DMS53 (cell line): ENCODE measurements at places on chromosomes 5 and 9.

DNA sequence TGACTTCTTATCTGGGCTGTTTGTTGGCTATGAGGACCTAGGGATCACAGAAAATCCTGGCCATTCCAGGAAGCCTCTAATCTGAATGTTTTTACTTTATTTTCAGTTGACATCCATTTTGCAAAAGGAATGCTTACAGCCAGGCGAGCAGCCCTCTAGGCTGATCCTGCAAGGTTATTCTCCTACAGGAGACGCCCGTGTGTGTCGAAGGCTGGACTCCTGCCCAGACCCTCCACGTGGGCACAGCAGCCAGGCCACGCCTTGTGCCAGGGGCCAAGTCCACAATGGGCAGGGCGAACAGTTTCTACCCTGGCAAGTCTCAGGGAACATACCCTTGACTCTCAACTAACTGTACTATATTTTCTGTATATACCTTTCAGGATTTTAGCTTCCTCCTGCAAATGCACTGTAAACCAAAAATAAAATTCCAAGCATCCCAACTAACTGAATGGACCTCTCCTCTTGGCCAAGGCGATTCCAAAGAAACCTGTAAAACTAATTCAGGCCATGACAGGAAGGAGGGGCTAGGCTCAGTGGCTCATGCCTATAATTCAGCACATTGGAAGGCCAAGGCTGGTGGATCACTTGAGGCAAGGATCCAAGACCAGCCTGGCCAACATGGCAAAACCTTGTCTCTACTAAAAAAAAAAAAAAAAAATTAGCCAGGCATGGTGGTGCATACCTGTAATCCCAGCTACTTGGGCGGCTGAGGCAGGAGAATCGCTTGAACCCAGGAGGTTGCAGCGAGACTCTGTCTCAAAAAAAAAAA is 5.7 kb downstream of the CMBL start:
- no peak for DNase-seq

GRCh38 chr5:141084487-141084989 is 9.9 kb upstream of the PCDHB2 start:
- peak; percentile 89 for DNase-seq

DNA sequence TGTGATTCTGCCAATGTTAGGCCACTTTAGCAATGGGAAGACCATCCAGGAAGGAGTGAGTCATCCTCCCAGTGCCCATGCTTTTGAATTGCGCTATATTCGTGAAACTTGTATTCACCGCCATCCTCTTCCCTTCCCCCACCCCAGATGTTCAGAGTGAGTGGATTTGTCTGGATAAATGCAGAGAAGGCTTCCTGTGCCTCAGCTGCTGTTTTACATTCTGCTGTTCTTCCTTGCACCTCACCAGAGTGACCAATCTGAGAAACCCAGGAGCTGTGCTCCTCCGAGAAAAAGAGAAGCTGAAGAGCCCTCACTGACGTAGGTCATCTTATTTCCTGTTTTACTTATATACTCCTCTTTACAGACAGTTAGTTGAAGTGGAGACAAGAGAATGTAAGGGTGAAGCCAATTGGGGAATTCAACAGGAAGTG is 24.6 kb upstream of the SVEP1 start:
- DNase-seq, result no peak

DNA sequence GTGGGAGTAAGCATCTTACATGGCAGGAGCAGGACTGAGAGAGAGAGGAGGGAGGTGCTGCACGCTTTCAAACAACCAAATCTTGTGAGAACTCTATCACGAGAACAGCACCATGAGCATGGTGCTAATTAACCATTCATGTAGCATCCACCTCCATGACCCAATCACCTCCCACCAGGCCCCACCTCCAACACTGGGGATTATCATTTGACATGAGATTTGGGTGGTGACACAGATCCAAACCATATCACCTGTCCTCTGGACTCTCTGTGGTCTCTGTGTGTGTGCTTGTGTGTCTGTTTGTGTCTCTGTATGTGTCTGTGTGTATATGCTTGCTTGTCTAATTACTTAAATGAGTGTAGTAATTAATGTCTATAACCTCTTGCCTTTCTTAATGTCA is 31.1 kb downstream of the SEC61B start:
- DNase-seq, result no peak

GRCh38 chr5:4855036-4855435 is 285.1 kb upstream of the ADAMTS16 start:
- no peak for DNase-seq

DNA sequence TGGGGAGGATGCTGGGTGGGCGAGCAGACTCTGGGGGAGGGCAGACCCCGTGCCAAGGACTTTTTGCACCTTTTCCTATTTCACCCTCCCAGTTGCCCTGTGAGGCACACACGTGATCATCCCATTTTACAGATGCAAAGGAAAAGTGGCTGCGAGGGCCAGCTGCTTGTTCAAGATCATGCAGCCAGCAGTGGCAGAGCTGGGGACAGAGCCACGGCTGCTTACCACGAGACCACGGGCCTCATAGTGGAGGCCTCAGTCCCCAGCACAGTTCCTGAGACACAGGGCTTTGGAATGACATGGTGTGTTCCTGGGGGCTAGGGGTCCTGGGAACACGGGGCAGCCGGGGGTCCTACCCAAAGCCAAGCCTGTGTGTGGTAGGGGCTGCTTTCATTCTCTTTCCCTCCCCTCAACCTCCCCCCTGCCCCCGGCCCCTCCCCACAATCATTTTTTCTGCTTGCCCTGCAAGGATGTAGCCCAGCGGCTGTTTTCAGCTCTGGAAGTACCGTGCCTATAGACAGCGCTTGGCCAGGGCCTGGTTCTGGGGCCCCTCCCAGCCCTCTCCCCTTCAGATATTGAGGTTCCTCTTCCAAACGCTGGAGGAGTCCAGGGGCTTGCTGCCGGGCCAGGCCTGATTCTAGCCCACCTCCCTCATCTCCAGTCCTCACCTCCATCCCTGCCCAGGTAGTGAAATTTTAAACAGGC is 58.5 kb upstream of the IER5L start:
- DNase-seq, result peak; percentile 23

DNA sequence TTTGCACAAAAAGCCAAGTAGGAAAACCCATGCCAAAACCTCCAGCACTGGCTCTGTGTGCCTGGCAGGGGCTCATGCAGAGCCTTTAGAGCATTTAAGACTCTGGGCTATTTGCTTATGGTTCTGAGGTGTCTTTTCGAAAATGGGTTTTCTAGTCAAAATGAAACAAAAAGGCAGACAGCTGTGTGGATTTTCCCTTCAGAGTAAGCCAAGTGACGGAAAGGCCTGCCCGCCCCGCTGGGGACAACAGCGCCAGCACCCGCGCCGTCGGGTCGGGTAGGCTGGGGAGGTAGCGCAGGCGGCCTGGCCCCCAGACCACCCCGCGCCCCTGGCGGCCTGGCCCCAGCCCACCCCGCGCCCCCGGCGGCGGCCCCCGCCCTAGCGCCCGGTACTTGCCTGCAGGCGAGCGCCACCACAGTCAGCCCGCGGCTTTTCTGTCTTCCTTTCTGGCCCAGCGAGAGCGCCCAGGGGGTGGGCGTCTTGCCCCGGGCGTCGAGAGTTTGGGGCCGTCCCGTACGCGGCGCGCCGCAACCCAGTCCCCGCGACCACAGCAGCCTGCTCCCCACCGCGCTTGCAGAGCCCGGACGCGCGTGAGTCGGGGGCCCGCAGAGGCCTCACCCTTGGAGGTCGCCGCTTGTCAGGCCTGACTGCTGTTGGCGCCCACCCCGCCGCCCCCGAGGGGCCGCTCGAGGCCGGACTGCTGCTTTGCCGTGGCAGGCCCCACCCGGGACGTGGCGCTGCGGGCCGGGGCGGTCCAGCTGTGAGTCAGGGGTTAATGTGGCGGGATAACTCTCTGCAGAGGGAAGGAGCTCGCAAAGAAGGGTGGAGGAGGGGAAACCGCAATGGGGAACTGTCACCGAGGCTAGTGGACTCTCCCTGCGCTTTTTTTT is at the start of gene TICAM2:
Gene TICAM2, minus strand, starts transcription at position 779 of the 890 bp plus-strand sequence. CDS start 21,223 bp downstream, outside the sequence.
- peak; percentile 58 for DNase-seq

DNA sequence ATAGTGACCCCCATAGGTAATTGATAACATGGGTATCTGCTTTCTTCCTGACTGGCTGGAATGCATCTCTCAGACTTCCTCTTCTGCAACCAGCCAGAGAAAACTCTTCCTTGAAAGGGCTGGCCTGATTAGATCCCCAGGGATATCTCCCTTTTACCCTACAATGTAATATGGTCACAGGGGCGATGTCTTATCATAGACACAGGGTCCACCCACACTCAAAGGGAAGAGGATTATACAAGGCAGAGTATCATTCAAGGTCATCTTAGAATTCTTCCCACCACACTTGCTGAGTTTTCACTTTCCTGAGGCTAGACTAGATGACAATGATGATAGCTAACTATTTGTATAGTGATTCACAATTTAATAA is 33.2 kb downstream of the TTLL11 start:
- DNase-seq, result no peak

DNA sequence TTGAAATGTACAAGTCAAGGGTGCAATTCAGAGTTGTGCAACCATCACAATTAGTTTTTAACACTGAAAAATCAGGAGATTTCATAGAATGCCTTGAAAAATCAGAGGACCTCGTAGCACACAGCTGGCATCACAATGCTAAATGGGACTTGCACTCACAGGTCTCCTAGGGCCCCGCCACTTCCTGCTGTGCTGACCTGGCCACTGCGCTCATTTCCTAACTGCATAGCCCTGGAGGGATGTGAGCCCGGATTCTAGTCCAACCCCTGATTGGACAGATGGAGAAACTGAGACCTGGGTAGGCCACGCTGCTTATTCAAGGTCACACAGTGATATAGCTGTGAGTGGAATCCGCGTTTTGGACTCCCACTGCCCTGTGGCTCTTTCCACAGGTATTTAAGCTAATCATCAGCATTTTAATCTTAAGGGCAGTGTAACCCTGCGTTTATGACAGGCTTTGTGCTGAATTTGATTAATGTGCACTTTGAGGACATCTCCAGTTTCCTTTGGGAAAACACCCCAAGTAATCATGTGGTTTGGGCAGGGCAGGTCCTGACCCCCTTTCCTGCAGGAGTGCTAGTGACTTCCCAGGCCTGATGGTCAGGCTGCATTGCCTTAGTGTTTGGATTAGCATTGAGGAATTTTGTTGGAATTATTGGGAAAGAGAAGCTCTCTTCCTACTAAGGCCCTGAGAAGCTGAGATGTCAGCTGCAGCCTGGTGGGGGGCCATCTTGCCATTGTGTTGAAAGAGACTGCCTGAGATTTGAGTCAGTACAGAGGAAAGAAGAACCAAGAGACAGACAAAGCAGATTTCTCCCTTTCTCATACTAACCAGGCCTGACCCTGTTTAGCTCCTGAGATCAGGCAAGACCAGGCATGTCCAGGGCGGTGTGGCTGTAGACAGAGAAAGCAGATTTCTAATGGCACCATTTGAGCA is 36.2 kb downstream of the STC2 start:
- peak; percentile 20 for DNase-seq

DNA sequence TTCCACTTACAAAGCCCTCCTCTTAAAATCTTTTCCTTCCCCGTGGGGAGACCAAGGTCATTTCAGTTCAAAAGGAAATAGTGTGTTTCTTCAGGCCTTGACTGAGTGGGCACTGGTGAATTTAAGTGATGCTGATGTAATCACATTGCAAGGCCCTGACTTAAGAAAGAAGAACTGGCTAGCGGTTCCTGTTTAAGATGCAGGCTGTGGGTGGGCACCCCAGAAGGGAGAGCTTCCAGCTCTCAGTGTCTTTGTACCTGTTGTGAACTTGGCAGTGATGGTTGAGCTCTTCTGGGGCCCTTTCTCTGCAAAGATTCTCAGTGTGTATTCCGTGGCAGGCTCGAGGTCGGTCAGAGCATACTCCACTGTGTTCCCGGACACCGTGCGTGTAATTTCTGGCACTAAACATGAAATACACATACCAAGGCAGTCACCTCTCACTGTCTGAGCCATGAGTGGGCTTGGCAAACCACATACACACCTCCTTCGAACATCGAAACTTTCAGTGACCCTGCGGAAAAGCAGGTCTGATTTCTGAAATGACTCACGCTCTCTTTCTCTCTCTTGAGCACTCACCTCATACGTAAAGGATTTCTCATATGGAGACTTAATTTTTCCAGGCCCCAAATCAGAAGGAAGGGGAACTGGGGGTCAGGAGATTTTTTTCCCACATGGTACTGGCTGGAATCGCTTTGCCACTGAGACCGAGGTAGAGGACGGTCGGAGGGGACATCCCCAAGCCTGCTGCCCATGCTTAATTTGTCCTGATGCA is 81.9 kb downstream of the TNC start:
- no peak for DNase-seq

DNA sequence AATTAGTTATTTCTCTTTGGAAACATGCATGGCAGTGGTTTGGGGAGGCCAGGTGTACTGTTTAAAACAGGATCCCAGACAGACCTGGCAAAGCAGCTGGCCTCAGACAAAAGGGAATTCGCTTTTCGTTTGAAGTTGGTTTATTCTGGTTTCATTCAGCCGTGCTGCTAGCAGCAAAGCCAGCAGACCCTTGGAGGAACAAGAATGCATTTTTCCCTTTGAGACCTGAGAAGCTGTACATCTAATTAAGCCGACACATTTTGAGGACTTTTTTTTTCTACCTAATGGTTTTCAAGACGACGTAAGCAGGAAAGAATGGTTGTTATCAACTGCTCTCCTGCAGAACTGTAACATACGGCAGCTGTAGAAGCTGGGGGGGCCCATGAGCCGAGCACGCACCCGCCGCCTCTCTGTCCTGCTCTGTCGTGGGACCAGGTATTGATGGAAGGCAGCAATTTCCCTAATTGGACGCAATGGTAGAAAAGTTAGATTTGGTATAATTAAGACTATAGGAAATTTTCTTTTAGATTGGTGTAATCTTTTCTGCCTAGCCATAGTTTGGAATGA is 13.6 kb downstream of the PLEKHG4B start:
- DNase-seq, result no peak

GRCh38 chr9:127333221-127334064 is 63.5 kb upstream of the SLC2A8 start:
- DNase-seq, result peak; percentile 71

DNA sequence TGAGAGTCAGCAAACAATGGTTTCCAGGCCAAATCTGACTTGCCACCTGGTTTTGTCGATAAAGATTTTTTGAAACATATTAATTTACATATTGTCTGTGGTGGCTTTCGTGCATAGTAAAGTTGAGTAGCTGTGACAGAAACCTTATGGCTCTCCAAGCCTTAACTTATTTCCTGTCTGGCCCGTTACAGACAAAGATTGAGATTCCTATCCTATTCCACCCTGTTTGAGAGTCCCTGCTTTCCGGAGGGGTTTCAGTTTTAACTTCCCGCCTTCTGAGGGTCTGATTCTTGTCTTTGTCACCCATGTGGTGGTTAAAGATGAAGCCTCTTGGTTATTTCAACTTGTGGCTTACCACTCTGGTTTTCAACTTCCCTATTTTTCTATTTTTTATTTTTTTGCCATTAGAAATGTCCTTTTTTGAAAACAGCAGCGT is 11.4 kb downstream of the OTULIN start:
- DNase-seq, result no peak

GRCh38 chr5:161545344-161546094 is 1.0 kb downstream of the GABRB2 start:
- no peak for DNase-seq

- peak; percentile 83 for DNase-seq
Observed at GRCh38 chr5:171419688-171420430, 412 bp downstream of the FGF18 start.

- DNase-seq, result no peak
Observed at GRCh38 chr9:115758441-115758840, 395.1 kb upstream of the PAPPA start.

- no peak for DNase-seq
Observed at GRCh38 chr5:147619281-147619878, 109.5 kb upstream of the DPYSL3 start.
